ENCODE measurements at places on chromosomes 11 and 22. TPM values are rescaled to one million over a fixed set of nuclear protein-coding genes. Genes with fewer than 3 reads are reported as not detected.

DNA sequence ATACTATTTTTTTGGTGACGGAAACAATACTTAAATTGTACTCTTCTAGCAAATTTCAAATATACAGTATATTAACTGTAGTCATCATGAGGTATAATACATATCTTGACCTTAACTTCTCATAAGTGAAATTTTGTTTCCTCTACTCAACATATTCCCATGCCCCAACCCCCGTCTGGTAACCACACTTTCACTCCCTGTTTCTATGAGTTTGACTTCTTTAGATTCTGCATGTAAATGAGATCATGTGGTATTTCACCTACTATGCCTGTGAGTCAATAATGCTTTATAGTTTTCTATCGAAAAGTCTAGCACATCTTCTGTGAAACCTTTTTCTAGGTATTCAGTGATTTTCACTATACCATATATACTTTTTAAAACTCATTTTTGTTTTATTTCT is 663.2 kb downstream of the CNTN5 start:
- no peak overlapping the region for H3K4me3 ChIP-seq
- DNase-seq, result no peak
- no peaks in the 10 kb centered on the region for H3K27me3 ChIP-seq
- no peak overlapping the region for H3K27ac ChIP-seq

DNA sequence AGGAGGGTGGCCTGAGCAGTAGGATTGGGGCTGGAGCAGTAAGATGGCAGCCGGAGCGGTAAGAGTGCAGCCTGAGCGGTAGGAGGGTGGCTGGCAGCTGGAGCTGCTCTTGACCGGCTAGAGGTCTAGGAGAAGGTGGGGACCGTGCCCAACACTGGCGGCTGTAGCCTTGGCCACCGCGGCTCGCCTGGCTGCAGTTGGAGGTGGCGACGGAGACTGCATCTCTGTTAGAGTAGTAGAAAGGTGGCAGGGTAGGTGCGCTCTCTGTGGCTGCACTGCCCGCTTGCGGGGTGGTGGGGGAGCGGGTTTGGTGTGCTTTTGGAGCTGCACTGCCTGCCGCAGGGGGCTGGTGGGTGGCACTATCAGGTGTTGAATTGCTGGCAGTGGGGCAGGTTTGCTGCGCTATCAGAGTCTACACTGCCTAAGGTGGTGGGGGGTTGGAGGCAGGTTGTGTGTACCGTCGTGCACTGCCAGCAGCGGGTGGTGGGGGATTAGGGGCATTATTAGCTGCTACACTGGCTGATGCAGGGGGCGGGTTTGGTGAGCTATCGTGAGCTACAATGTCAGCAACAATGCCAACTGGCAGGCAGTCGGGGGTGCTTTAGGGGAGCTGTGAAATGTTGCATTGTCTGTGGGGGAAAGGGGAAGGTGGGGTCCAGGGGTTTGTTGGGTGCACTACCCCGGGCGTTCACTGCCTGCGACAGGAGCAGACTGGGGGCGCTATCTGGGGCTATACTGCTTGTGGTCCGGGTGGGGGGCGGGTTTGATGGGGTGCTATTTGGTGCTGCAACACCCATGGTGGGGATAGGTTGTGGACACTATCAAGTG is 4461.3 kb upstream of the OR11H1 start:
- DNase-seq, result no peak
- no peak overlapping the region for H3K27ac ChIP-seq
- H3K36me3 ChIP-seq, result no peaks in the 10 kb centered on the region
- no peak overlapping the region for H3K4me3 ChIP-seq
- no peaks in the 10 kb centered on the region for H3K27me3 ChIP-seq

DNA sequence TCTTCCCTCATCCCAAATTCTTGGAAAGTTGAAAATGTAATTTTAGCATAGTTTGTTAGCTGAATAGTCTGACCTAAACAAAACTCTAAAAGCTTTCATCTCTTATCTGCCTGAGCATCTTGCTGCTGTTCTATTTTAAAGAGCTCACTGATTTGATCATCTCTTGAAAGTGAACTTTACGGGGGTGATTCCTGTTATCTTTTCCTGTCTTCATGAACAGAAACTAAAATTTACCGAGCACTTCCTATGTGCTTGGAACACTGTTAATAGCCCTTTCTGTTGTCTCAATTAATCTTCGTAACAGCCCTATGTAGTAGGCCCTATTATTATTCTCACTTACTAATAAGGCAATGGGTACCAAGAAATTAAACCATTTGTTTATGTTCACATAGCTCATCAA is 12.3 kb downstream of the AMOTL1 start:
- no peak for DNase-seq
- no peaks in the 10 kb centered on the region for H3K27me3 ChIP-seq
- H3K4me1 ChIP-seq, result peaks cover 40% of the 10 kb centered on the region
- no peaks in the 10 kb centered on the region for H3K36me3 ChIP-seq

DNA sequence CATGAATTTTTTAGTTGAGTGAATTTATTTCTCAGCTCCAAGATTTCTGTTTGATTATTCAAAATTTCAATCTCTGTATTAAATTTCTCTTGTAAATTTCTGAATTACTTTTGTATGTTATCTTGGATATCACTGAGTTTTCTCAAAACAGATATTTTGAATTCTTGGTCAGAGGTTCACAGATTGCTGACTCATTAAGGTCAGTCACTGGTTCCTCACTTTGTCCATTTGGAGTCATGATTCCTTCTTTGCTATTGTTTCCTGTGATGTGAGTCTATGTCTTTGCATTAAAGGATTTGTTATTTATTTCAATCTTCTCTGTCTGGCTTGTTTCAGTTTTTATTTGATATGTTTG is 10.2 kb upstream of the IL17RA start:
- no peaks in the 10 kb centered on the region for H3K27me3 ChIP-seq
- H3K36me3 ChIP-seq, result no peaks in the 10 kb centered on the region
- no peak for DNase-seq
- no peak overlapping the region for H3K4me3 ChIP-seq
- H3K4me1 ChIP-seq, result no peaks in the 10 kb centered on the region

DNA sequence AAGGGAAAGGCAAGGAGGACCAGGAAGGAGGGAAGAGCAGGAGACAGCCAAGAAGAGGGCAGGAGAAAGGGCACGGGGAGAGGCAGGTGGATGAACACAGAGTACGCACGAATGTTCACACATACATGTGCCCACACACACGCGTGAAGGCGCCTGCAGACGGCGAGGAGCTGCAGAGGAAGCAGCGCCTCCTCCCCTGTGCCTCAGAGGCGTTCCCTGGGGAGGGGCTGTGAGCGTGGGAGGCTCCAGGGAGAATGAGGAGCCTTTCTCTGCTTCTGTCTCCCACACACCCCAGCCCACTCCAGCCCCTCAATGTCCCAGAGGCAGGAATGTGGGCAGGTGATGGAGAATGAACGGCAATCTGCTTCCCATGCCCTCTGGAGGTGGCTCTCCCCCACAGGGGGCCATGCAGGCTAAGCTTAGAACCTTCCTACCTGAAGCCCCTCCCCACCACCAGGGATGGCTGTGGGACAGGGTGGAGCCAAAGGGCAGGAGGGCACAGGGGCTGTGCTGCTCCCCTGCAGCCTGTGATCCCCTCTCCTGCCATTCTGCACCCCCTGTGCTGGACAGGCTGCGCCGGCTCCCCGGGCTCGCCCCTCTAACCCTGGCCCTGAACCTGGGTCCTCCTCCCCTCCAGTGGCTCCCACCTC is 25.3 kb downstream of the PPM1F start:
- H3K36me3 ChIP-seq, result peaks cover 49% of the 10 kb centered on the region
- DNase-seq, result no peak
- H3K27me3 ChIP-seq, result no peaks in the 10 kb centered on the region
- H3K4me3 ChIP-seq, result no peak overlapping the region
- H3K4me1 ChIP-seq, result no peaks in the 10 kb centered on the region

- no peak overlapping the region for H3K4me3 ChIP-seq
- no peaks in the 10 kb centered on the region for H3K36me3 ChIP-seq
- no peak for DNase-seq
- no peak overlapping the region for H3K27ac ChIP-seq
- H3K27me3 ChIP-seq, result no peaks in the 10 kb centered on the region
Observed at GRCh38 chr22:24435861-24436371, 8.5 kb downstream of the ADORA2A start.

GRCh38 chr11:68396516-68396915 is 64.0 kb upstream of the PPP6R3 start:
- peaks cover 39% of the 10 kb centered on the region for H3K36me3 ChIP-seq
- no peak overlapping the region for H3K4me3 ChIP-seq
- no peak for DNase-seq
- H3K4me1 ChIP-seq, result peaks cover 12% of the 10 kb centered on the region
- no peak overlapping the region for H3K27ac ChIP-seq

DNA sequence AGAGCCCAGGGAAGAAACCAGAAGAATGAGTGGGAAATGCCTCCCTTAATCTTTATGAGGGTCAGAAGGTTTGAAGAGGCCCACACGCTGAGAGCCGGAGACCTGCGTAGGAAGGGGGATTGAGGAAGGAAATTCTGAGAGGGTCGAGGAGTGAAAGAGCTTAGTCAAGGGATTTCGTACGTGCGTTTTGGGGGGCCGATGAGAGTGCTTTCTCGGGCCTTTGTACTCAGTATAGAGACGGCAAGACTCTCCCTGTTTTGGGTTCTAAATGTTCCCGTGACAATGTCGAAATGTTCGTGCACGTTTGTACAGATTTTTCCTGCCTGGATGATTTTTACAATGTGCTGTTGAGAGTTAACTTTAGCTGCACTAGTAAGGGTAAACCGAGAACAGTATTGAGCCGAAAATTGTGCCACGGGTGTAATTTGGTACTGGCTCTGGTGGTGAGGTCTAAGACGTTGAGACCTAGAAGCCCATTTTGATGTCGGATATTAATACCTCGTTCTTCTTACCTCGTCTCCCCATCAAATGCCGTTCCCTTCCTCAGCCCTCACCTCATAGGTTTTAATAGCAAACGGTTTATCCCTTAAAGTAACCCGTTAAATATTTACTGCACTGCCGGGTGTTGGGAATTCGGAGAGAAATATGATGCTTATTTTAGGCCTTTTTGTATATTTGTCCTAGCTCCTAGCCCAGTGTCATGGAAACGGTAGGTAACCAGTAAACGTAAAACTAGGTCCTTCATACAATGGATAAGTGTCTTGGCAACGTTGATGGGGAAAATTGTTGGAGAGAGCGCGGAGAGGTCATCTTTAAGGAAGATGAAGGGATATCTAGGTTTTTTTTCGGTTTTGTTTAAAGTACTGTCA is 734 bp downstream of the C11orf58 start:
- H3K27ac ChIP-seq, result peak overlapping the region; percentile 95
- peak overlapping the region; percentile 93 for H3K4me3 ChIP-seq
- no peaks in the 10 kb centered on the region for H3K36me3 ChIP-seq
- peaks cover 4% of the 10 kb centered on the region for H3K4me1 ChIP-seq

- no peaks in the 10 kb centered on the region for H3K4me1 ChIP-seq
- no peaks in the 10 kb centered on the region for H3K36me3 ChIP-seq
- no peak overlapping the region for H3K27ac ChIP-seq
- H3K27me3 ChIP-seq, result no peaks in the 10 kb centered on the region
- H3K4me3 ChIP-seq, result no peak overlapping the region
Observed at GRCh38 chr11:100501450-100501849, 185.6 kb upstream of the ARHGAP42 start.

DNA sequence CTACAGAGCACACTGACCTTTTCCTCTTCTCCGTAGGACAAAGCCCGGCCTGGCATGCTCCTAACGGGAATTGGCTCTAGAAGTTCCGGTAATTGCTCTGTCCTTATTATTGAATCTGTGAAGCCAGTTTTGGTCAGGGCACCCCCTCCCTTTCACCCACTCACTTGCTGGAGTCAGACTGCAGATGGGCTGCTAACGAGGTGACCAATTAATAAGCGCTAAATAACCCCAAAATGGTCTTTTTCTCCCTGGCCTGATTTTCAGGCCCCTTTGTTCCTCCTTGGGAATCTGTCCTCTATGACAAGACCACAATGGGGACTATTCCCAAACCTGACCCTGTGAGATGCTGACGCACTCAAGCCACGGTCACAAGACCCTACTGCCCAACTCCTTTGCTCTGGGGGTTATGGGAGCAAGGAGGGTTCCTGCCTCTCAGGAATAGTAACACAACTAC is 610.0 kb upstream of the CADM1 start:
- peak; percentile 7 for DNase-seq
- no peaks in the 10 kb centered on the region for H3K4me1 ChIP-seq
- H3K4me3 ChIP-seq, result no peak overlapping the region
- no peak overlapping the region for H3K27ac ChIP-seq
- no peaks in the 10 kb centered on the region for H3K36me3 ChIP-seq

GRCh38 chr11:92628401-92629292 is 340.8 kb upstream of the MTNR1B start:
- no peaks in the 10 kb centered on the region for H3K36me3 ChIP-seq
- no peaks in the 10 kb centered on the region for H3K4me1 ChIP-seq
- DNase-seq, result no peak
- no peaks in the 10 kb centered on the region for H3K27me3 ChIP-seq
- no peak overlapping the region for H3K27ac ChIP-seq

HIC2 gene
- 8.2 TPM for total RNA-seq

DNA sequence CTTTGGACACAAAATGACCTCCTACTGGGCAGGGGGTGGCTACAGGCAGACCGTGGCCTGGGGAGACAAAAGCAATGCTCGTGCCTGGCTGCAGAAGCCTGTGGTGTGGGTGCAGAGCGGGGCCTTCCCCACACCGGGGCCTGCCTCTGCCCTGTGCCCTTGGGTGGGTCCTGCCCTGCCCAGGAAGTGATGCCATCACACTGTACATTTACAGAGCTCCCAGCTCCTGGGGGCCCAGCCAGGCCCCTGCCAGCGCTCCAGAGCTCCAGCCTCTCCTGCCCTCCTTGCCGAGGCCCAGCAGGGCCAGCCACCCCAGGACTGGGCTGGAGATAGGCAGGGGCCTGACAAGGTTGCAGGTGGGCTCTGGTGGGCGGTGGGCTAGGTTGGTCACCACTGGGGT is 40.1 kb downstream of the MUC5B start:
- no peaks in the 10 kb centered on the region for H3K36me3 ChIP-seq
- peaks cover 6% of the 10 kb centered on the region for H3K4me1 ChIP-seq

AQP11 gene
- total RNA-seq, result 0.64 TPM

GRCh38 chr11:125978778-125979407 is 33.0 kb downstream of the VSIG10L2 start:
- DNase-seq, result no peak
- peak overlapping the region; percentile 20 for H3K27ac ChIP-seq
- no peaks in the 10 kb centered on the region for H3K36me3 ChIP-seq
- no peaks in the 10 kb centered on the region for H3K27me3 ChIP-seq

All from ascending aorta (tissue), 2 donors.